HCT116 (cell line): ENCODE measurements at places on chromosomes 4 and X. TPM values are rescaled to one million over a fixed set of nuclear protein-coding genes. Genes with fewer than 3 reads are reported as not detected.

- no peak for DNase-seq
Observed at GRCh38 chr4:95426455-95426854, 122.3 kb downstream of the UNC5C start.

- DNase-seq = no peak
Observed at GRCh38 chr4:180925805-180926204, 1317.4 kb upstream of the TENM3 start.

- DNase-seq = no peak
Observed at GRCh38 chr4:187017147-187017546, 293.5 kb upstream of the FAT1 start.

DNA sequence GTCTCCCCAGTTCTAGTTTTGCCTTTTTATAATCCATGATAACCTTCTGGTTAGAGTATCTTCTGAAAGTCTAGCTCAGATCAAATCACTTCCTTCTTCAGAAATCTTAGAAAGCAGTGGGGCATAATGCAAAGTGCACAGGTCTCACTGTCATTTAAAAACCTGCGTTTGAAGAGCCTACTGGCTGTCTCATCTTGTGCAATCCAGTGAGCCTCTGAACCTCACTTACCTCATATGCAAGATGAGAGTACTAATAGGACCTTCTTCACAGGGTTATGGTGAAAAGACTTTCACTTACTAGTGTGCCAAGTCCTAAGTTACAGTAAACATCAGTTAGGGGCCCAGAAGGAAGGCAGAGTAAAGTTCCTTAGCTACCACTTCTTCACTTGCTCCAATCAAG is 131.4 kb downstream of the ENOX2 start:
- DNase-seq = no peak

GRCh38 chr4:2261853-2262144 is at the start of gene MXD4:
Gene MXD4 (minus strand): TSS chr4:2262109. CDS start chr4:2261980, 129 bp downstream.
- no peak for DNase-seq

- no peak for DNase-seq
Observed at GRCh38 chr4:16227462-16227868, 1.2 kb upstream of the TAPT1 start.

DNA sequence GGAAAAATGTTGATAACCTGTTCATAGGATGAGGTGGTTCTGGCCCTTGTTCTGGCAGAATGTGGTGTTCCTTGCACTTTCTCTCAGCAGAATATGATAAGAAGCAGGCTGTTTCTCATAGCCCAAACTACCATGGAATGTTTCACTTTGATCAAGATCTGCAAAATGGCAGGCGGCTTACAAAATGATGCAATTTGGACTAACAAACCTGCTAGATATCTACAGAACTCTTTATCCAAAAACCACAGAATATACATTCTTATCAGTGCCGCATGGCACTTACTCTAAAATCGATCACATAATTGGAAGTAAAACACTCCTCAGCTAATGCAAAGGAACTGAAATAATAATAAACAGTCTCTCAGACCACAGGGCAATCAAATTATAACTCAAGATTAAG is 55.9 kb upstream of the ABCB7 start:
- DNase-seq = no peak

DNA sequence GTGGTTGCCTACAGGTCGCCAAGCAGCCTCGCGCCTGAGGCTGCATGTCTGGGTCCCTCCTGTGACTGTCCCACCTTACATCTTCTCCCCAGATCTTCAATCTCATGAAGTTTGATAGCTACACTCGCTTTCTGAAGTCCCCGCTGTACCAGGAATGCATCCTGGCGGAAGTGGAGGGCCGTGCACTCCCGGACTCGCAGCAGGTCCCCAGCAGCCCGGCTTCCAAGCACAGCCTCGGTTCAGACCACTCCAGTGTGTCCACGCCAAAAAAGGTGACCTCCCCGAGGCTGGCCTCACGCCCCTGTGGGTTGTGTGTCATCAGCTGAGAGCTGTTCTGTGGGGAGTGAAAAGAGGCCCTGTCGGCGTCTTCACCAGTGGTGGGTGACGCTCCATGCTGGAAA is 24.9 kb upstream of the HGFAC start:
- no peak for DNase-seq

- peak; percentile 38 for DNase-seq
Observed at GRCh38 chr4:39464886-39465501, 6.1 kb downstream of the LIAS start.

DNA sequence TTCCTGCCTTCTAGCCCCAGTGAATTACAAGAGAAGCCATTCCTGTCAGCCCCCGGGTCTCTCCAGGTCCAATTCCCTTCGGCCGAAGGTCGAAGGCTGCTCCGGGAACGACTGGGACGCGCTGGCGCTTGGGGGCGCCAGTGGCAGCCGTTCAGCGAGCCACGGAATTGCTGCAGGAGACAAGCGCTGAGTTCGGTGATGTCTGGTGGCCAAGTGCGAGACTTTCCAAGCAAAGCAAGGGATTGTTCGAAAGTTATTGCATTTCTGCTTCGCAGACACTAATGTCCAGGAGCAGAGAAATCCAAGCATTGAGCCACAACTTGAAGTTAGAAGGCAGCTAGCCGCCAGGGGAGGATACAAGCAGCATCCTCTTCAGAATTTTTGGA is 1.1 kb upstream of the DKK2 start:
- no peak for DNase-seq

DNA sequence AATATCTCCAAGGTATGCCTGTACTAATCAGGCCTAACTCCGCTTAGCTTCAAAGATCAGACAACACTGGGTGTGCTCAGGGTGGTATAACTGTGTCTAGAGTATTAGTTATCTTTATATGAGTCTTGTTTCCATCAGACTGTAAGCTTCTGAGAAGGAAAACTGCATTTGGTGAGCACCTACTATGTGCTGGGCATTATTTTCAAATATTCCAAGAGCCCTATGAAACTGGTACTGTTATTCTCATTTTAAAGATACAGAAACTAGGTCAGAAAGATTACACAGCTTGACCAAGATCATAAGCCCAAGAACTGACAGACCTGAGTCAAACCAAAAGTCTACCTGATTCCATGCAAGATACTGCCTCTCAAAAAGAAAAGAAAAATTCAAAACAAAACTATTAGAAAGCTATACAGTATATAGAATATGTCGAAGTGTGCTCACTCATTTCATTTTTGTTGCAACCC is 44.4 kb downstream of the LRBA start:
- no peak for DNase-seq

- DNase-seq = no peak
Observed at GRCh38 chr4:183431614-183432013, 12.8 kb upstream of the CDKN2AIP start.

RPS6KA3 gene
- 35.5 TPM for total RNA-seq

SLC2A9 gene
- 2.2 TPM for total RNA-seq
